ENCODE measurements at places on chromosomes 1 and 21. TPM values are rescaled to one million over a fixed set of nuclear protein-coding genes. Genes with fewer than 3 reads are reported as not detected.

- no peak for DNase-seq
These were observed 262.9 kb upstream of the CACYBP start for GRCh38 chr1:174736831-174737230.

DNA sequence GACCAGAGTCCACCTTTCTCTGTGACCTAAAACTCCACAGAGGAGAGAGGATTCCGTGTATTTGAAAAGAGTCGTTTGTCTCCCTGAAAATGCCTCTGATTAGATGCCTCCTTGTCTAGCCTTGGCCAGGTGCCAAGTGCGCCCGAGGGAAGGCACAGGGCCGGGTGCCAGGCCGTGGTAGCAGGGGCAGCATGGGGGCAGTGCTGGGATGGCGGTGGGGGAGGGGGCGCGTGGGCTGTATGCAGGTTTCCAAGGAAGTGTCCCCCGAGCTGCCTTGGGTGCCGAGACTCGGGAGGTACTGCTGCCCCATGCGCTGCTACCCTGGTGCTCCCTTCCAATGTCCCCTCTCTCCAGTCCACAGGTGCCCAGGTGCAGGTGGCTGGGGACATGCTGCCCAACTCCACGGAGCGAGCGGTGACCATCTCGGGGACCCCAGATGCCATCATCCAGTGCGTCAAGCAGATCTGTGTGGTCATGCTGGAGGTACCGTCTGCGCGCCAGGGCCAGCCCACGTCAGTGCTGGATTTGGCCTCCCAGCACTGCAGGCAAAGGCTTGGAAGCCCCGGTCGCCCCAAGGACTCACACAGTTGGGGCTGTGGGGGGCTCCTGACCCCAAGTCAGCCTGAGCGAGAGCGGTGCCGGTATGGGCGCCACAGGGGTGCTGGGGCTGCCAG, 70.9 kb upstream of the COL6A1 start:
- no peak for DNase-seq

TDRD10 gene
- 0.67 TPM for polyA plus RNA-seq

SOX13 gene
- polyA plus RNA-seq, result 16.5 TPM

CHRM3 gene
- polyA plus RNA-seq, result 6.9 TPM

All from left renal pelvis (tissue), 4 donors.